ENCODE measurements at places on chromosomes 16 and 17. TPM values are rescaled to one million over a fixed set of nuclear protein-coding genes. Genes with fewer than 3 reads are reported as not detected.

The RASD1 gene
- total RNA-seq, result 13.4 TPM

The CACNG1 gene
- total RNA-seq, result not detected

The SPNS3 gene
- total RNA-seq, result 0.17 TPM

The MT1X gene
- 1,221 TPM for total RNA-seq

The ATF7IP2 gene
- 8.0 TPM for total RNA-seq

The CTRL gene
- 0.99 TPM for total RNA-seq

The ZPBP2 gene
- not detected for total RNA-seq

- DNase-seq, result no peak
- H3K36me3 ChIP-seq, result no peaks in the 10 kb centered on the region
- no peak overlapping the region for H3K4me3 ChIP-seq
- H3K4me1 ChIP-seq, result peaks cover 7% of the 10 kb centered on the region
Measured at GRCh38 chr17:79473111-79473875, 137.6 kb downstream of the RBFOX3 start.

- H3K36me3 ChIP-seq, result no peaks in the 10 kb centered on the region
- no peaks in the 10 kb centered on the region for H3K4me1 ChIP-seq
- DNase-seq, result no peak
- no peak overlapping the region for H3K4me3 ChIP-seq
- no peak overlapping the region for H3K27ac ChIP-seq
Measured at GRCh38 chr17:71801301-71801700, 319.5 kb upstream of the SOX9 start.

DNA sequence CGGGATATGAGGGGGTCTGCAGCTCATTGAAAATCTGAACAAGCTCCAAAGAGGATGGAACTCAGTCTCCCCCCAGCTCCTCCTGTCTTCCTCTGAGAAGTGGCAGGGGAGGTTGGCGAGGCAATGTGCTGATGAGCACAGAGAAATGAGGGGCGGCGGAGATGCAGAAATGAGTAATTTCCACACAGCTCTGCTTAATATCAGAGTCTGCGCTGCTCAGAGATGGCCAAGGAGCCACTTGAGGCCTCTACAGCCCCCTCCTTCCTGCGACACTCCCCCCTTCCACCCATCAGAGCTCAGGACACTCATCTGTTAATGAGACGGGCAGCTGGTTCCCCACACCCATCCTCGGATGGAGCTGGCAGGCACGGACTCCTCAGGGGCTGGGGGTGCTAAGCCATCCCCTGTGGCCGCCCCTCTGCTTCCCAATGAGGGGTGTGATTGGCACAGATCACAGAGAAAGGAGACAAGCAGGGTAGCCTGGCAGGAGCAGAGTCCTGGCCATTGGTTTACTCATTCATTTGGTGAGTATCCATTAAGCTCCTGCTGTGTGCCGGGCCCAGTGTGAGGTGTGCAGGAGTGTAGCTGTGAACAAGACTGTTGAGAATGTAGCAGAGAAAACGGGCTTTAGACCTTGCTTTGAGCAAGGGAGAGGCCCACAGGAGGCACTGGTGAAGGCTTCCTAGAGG is 12.7 kb upstream of the CRHR1 start:
- peaks cover 71% of the 10 kb centered on the region for H3K27me3 ChIP-seq
- no peak overlapping the region for H3K27ac ChIP-seq
- H3K4me3 ChIP-seq, result no peak overlapping the region

DNA sequence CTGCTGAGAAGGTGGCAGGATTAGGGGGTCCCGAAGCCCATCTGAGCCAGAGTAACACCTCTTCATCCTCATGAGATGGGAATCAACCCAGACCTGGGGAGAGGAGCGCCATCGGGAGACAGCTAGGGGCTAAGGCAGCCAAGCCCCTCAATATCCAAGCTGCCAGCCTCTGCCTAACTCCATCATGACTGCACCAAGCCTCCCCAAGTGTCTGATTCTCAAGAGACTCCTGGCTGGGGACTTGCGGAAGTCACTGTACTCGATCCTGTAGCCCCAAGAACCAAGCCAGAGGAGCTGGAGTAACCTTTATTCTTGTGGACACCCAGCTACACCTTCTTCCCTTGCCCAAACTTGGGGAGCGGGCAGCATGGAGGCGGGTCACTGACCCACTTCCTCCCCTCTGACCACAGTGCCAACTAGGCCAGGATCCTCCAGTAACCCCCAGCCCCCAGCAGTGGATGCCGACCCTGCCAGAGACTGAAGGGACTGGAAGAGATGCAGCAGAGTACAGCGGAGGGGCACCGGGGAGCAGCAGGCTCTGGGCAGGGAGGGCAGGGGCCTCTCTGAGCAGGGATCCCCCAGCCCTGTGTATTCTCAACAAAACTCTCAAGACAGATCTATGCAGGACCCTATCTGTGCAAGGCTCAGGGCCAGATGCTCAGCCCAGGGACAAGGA is 13.3 kb downstream of the HDAC5 start:
- peaks cover 22% of the 10 kb centered on the region for H3K36me3 ChIP-seq
- DNase-seq, result no peak
- no peaks in the 10 kb centered on the region for H3K27me3 ChIP-seq
- peaks cover 99% of the 10 kb centered on the region for H3K4me1 ChIP-seq

DNA sequence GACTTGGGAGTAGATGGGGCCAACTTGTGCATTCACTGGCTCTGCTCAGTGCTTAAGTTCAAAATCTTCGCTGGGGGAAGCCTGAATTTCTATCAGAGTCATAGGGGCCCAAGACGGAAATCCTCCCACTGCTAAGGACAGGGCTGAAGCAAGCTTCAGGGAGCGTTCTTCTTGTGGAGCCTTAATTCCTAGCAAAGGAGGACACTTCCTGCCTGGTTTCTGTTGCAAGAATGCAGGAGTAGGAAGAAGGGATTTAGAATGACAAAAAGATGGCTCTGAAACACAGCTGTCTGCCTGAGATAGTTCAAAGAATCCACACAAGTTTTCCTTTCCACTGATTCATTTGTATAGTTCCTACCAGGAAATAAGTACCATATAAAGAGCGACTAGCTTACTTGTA is 26.4 kb downstream of the PSME3IP1 start:
- H3K4me1 ChIP-seq, result no peaks in the 10 kb centered on the region
- H3K36me3 ChIP-seq, result peaks cover 75% of the 10 kb centered on the region
- no peaks in the 10 kb centered on the region for H3K27me3 ChIP-seq
- no peak overlapping the region for H3K4me3 ChIP-seq
- no peak overlapping the region for H3K27ac ChIP-seq
- no peak for DNase-seq

DNA sequence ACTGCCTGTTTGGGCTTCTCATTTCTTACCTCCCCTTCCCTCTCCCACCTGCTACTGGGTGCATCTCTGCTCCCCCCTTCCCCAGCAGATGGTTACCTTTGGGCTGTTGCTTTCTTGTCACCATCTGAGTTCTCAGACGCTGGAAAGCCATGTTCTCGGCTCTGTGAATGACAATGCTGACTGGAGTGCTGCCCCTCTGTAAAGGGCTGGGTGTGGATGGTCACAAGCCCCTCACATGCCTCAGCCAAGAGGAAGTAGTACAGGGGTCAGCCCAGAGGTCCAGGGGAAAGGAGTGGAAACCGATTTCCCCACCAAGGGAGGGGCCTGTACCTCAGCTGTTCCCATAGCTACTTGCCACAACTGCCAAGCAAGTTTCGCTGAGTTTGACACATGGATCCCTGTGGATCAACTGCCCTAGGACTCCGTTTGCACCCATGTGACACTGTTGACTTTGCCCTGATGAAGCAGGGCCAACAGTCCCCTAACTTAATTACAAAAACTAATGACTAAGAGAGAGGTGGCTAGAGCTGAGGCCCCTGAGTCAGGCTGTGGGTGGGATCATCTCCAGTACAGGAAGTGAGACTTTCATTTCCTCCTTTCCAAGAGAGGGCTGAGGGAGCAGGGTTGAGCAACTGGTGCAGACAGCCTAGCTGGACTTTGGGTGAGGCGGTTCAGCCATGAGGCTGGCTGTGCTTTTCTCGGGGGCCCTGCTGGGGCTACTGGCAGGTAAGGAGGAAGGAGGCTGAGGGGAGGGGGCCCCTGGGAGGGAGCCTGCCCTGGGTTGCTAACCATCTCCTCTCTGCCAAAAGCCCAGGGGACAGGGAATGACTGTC is at the start of gene CD68:
Gene CD68, plus strand, starts transcription at position 638 of the 833 bp plus-strand sequence. Its CDS starts 40 bp downstream, at position 678.
- H3K4me3 ChIP-seq, result peak within 1 kb of the TSS; percentile 38
- peak; percentile 94 for DNase-seq
- H3K4me1 ChIP-seq, result peaks cover 94% of the 10 kb centered on the region
- peak within 1 kb of the TSS; percentile 90 for H3K27ac ChIP-seq
- no peaks in the 10 kb centered on the region for H3K27me3 ChIP-seq

- DNase-seq, result no peak
- no peaks in the 10 kb centered on the region for H3K36me3 ChIP-seq
- no peak overlapping the region for H3K4me3 ChIP-seq
- H3K27me3 ChIP-seq, result no peaks in the 10 kb centered on the region
Measured at GRCh38 chr17:58480090-58480489, 8.1 kb downstream of the HSF5 start.

DNA sequence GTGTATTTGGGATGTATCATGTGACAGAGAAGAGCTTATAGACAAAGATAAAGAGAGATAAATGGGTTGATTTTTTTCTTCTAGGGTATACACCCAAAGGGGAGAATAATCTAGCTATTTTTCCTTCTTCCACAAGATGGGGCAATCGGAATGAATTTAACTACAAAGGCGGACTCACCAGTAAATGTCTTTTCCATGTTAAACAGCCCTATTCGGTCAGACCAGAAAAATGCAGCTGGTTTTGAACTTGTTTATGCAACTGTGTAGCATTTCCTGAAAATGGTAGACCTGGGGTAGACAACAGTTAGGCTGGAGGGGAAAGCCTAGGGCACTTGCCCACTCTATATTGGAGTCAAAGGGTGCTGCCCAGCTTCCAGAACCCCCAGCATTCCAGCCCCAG is 477.1 kb downstream of the TOX3 start:
- H3K4me3 ChIP-seq, result no peak overlapping the region
- no peaks in the 10 kb centered on the region for H3K4me1 ChIP-seq
- DNase-seq, result peak; percentile 84
- no peaks in the 10 kb centered on the region for H3K36me3 ChIP-seq

All from esophagus muscularis mucosa (tissue), 4 donors.